ENCODE measurements at places on chromosomes 2 and 18. TPM values are rescaled to one million over a fixed set of nuclear protein-coding genes. Genes with fewer than 3 reads are reported as not detected.
A peak's percentile ranks its signal among the peaks of the same experiment; 100 is the strongest.

DNA sequence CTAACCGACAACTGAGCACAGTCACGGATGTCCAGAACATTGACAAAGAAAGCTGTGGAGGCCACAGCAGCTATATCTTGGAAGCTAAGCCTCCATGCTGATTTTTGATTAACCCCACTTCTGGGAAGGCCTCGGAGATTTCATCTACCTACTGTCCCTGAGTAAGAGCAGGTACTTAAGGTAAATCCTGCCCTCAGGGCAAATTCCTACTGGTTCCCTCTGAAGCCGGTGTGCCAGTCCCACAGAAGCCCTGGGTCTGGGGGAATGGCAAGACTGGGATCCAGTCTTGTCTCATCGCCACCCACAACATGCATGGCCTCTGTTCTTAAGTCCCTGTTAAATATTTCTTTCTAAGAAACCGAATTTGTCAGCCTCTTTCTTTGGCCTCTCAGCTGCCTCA lies 18.7 kb downstream of the PER2 start:
- peak overlapping the region; percentile 28 for H3K27ac ChIP-seq
- peaks cover 5% of the 10 kb centered on the region for H3K36me3 ChIP-seq
- no peaks in the 10 kb centered on the region for H3K27me3 ChIP-seq
- no peak for DNase-seq
- H3K4me1 ChIP-seq, result no peaks in the 10 kb centered on the region

The AKAIN1 gene
- polyA plus RNA-seq, result not detected

DNA sequence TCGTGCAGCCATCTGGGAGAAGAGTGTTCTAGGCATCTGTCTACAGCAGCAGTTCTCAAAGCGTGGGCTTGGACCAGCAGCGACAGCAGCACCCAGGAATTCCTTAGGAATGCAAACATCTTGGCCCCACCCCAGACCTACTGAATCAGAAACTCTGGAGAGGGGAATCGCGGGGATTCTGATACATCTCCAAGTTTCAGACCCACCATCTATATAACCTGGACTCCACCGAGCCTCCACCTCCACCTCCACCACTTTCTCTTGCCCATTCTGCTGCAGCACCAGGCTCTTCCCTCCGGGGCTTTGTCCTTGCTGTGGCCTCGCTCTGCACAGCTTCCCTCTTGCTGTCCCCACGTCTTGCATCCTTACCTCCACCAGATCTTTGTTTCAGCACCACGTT lies 256.4 kb downstream of the BCL2 start:
- no peak for DNase-seq
- no peaks in the 10 kb centered on the region for H3K4me1 ChIP-seq
- no peaks in the 10 kb centered on the region for H3K36me3 ChIP-seq
- H3K27ac ChIP-seq, result no peak overlapping the region
- no peak overlapping the region for H3K4me3 ChIP-seq
- peaks cover 2% of the 10 kb centered on the region for H3K27me3 ChIP-seq

GRCh38 chr2:103287746-103288145 lies 525.9 kb downstream of the TMEM182 start:
- no peak for DNase-seq
- no peak overlapping the region for H3K4me3 ChIP-seq
- no peaks in the 10 kb centered on the region for H3K36me3 ChIP-seq
- H3K27ac ChIP-seq, result no peak overlapping the region
- no peaks in the 10 kb centered on the region for H3K27me3 ChIP-seq

GRCh38 chr18:56322406-56322805 lies 316.0 kb downstream of the TXNL1 start:
- no peaks in the 10 kb centered on the region for H3K4me1 ChIP-seq
- DNase-seq, result no peak
- no peak overlapping the region for H3K27ac ChIP-seq
- no peaks in the 10 kb centered on the region for H3K36me3 ChIP-seq
- H3K4me3 ChIP-seq, result no peak overlapping the region

The ARHGAP25 gene
- polyA plus RNA-seq, result 104 TPM

DNA sequence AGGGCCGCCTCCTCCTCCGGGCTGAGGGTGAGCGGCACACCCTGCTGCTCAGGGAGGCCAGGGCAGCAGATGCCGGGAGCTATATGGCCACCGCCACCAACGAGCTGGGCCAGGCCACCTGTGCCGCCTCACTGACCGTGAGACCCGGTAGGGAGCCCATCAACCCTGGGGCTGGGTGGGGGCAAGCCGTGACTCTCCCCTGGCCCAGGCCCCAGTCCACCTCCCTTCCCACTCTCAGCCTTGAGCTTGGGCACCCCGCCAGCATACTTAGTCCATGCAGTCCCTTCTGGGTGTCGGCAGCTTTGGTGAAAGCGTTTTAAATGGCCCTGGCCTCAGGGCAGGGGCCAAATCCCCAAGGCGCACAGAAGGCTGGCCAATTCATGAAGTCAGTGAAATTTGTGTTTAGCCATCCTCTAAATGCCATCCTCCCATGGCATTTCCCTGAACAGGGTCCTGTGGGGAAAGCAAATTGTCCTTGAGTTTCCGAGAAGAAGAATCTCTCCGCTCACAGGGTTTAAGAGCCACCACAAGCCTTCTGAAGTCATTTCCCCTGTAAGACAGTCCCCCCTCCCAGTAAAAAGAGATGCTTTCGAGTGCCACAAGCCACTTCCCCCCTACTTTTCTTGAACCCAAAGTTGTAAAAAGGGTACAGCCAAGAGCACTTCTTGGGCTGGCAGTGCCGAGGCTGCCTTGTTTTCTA lies 17.2 kb downstream of the SPEG start:
- peaks cover 18% of the 10 kb centered on the region for H3K4me1 ChIP-seq
- H3K36me3 ChIP-seq, result peaks cover 2% of the 10 kb centered on the region
- peak overlapping the region; percentile 65 for H3K4me3 ChIP-seq
- no peak for DNase-seq
- peaks cover 13% of the 10 kb centered on the region for H3K27me3 ChIP-seq

GRCh38 chr2:98507891-98508708 lies 63.4 kb downstream of the INPP4A start:
- no peaks in the 10 kb centered on the region for H3K27me3 ChIP-seq
- H3K27ac ChIP-seq, result peak overlapping the region; percentile 78
- no peak for DNase-seq
- no peaks in the 10 kb centered on the region for H3K36me3 ChIP-seq

GRCh38 chr2:145601361-145601925 lies 1081.5 kb upstream of the ZEB2 start:
- DNase-seq, result no peak
- H3K4me1 ChIP-seq, result no peaks in the 10 kb centered on the region
- no peaks in the 10 kb centered on the region for H3K36me3 ChIP-seq

DNA sequence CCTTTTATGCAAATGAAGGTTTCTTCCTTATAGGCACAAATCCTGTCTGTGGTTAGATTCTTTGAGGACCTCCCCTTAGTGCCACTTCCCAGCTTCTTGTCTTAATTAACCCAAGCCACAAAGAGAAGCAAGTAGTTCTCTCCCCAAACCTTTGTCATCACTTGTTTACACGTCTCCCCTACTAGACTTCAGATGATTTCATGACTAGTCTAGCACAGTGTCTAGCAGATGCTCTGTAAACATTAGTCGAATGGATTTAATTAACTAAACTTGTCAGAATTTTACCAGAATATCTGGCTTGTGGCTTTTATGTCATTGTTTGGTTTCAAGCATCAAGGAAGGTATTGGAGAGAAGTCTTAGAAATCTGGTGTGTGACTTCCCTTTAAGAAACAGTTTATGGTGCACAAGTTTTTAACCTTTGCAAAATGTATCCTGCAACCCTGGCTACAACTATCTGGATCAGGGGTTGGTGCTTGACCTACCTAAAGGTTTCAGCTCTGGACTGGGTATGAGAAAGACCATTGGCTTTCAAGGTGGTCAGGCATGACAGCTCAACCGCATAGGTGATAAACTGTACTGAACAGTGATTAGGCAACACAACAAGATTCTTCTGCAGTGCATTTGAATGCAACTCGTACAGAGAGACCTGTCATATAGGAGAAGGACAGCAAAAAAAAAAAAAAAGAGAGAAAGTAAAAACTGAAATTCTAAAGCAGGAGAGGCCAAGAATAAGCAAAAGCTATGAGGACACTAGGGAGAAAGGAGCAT lies 93.2 kb upstream of the CCDC150 start:
- no peak overlapping the region for H3K27ac ChIP-seq
- peaks cover 24% of the 10 kb centered on the region for H3K27me3 ChIP-seq
- no peaks in the 10 kb centered on the region for H3K4me1 ChIP-seq
- no peak for DNase-seq

DNA sequence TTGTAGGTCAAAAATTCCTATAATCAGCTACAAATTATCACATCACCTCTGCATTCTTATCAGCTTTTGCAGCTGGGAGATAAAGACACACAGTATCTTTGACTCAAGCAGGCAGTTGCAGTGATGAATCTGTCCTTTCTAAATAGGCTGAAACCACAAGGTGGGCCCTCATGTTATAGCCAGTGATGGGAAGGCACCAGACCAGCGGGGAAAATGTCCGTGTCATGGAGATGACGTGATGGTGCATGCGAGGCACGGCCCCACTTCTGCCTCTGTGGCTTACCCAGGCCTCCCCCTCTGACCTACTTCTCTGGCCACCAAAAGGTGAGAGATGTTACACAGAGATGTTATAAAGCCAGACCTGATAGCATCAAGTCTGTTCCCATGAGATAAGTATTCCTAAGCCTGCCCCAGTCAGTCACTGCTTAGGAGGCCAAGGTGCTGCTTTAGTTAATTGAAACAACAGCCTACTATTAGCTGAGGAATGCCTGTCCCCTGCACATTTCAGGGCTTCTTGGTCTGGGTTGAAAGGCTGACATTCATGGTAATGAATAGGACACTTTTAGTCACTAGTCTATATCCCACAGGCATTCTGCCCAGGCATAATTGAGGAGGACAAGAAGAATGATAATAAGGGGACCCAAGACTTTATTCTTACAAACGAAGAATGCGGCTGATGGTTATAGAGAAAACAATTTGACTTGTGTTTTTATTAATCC lies 327.9 kb downstream of the LPIN1 start:
- H3K4me3 ChIP-seq, result no peak overlapping the region
- no peak overlapping the region for H3K27ac ChIP-seq
- H3K27me3 ChIP-seq, result no peaks in the 10 kb centered on the region

DNA sequence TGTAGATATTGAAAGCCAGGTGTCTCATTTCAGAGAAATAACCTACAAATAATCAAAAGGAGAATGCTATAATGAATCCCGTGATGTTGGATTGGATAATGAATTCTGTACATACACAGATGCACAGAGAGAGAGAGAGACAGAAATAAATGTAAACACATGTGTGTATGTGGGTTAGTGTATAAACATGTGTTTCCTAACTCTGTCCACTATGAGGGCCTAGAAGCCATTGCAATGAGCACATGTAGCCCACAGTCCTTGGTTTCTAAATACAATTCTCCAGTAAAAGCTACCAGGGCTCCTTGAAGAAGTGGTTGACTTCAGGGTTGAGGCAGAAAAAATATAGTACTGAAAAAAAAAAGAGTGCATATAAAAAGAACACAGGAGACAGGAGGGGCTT lies 109.5 kb downstream of the INHBB start:
- no peak overlapping the region for H3K27ac ChIP-seq
- no peak overlapping the region for H3K4me3 ChIP-seq
- no peaks in the 10 kb centered on the region for H3K36me3 ChIP-seq
- no peak for DNase-seq
- peaks cover 8% of the 10 kb centered on the region for H3K27me3 ChIP-seq

DNA sequence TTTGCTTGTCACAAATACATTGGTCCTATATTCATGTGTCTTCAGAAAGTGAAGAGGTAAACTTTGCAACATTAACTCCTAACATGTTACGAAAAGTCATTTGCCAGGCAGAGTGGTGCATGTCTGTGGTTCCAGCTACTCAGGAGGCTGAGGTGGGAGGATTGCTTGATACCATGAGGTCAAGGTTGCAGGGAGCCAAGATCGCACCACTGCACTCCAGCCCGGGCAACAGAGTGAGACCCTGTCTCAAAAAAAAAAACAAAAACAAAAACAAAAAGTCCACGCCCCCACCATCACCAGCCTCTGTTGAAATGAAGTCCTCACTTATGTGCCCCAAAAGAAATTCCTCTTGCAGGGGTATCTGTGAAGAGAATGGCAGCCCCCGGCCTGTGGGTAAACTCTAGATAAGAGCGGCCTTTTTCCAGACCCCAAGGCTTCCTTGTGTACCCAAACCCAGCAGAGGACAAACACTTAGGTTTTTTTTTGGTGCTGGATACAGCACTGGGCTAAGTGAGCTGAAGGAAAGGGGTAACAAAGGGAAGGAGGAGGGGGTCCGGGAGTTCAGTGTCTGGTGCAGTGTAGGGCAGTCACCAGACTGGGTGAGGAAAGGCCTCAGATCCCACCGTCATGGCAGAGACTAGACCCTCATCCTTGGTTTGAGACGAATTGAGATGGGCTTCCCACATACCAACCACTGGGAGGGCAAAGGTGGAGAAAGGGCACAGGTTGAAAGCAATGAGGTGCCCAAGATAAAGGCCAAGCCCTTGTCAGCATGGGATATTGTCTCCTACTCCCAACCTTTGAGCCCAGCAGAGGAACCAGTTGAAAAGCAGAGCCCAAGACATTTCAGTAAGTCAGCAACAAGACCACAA lies 19.2 kb downstream of the HSPD1 start:
- H3K4me3 ChIP-seq, result no peak overlapping the region
- H3K36me3 ChIP-seq, result peaks cover 61% of the 10 kb centered on the region
- DNase-seq, result no peak
- peak overlapping the region; percentile 57 for H3K27ac ChIP-seq
- H3K27me3 ChIP-seq, result no peaks in the 10 kb centered on the region
